ENCODE measurements at places on chromosomes 11 and 22.
A peak's percentile ranks its signal among the peaks of the same experiment; 100 is the strongest.

- DNase-seq: no peak
Observed at GRCh38 chr22:19149991-19150390, at the start of gene GSC2. TSS of gene GSC2 (minus strand) at chr22:19150292. CDS start at chr22:19150283, 9 bp downstream.

GRCh38 chr11:2269601-2270321 lies 627 bp downstream of the ASCL2 start:
- DNase-seq: peak; percentile 60

- no peak for DNase-seq
Observed at GRCh38 chr22:36344106-36344827, 43.5 kb downstream of the MYH9 start.

DNA sequence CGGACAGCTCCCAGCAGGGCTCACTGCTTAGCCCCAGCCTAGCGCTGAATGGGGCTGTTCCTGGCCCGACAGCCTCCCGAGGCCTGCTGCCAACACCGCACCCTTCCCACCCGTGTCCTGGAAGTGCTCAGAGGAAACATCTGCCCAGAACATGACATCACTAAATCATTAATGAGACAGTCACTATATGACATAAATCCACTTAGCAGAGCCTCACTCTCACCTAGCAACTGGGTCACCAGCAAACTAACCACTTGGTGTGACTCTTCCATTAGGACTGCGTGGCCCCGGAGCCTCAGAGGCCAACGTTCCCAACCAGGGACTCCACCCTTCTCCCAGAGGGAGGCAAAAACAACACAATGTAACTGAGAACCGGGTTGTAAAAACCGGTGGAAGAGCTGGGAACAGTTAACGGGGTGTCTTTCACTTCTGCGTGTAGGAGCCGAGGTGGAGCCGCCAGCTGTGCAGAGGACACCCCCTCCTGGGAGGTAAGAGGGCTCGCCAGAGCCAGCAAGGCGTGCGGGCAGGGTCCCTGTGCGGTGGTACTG lies 21.4 kb upstream of the PACSIN2 start:
- no peak for DNase-seq
